Sigmoid colon (tissue), 7 donors: ENCODE measurements at places on chromosomes 7 and 10.

GRCh38 chr10:9140373-9140772 is 1085.9 kb downstream of the GATA3 start:
- no peak overlapping the region for H3K27ac ChIP-seq
- DNase-seq: no peak
- H3K36me3 ChIP-seq: no peaks in the 10 kb centered on the region
- no peaks in the 10 kb centered on the region for H3K27me3 ChIP-seq
- no peak overlapping the region for H3K4me3 ChIP-seq

DNA sequence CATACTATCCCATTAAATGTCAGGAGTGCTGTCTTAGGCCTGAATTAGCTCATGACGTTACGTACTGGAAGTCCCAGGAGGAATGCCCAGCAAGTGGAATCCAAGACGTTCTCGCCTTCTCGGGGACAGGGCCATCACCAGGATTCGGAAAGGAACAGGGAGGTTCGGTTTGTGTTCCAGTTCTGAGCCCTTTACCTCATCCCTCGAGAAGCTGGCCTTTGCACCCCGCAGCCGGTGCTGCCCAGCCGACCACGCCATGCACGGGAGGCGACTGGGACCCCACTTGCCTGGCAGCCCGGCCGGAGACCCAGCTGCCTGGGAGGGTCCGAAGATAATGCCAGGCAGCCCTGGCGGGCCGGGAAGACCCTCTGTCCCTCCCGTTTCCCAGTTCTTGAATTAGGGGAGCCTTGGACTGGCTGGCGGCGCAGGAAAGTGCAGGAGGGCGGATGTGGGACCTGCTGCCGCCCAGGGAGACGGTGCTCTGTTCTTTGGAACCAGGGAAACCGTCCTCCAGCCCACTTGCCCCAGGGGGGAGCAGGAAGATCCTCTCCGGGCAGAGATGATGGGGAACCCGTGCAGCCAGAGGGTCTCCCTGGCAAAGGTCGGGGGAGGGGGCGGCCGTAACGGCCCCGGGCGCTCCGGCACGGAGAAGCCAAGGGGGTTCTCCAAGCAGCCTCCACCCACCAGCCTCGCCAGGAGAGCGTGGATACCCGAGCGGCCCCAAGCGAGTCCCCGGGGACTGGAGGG is 671 bp upstream of the CHST3 start:
- H3K27me3 ChIP-seq: no peaks in the 10 kb centered on the region
- H3K27ac ChIP-seq: peak overlapping the region; percentile 93
- H3K4me1 ChIP-seq: peaks cover 43% of the 10 kb centered on the region
- peak; percentile 90 for DNase-seq

- no peaks in the 10 kb centered on the region for H3K4me1 ChIP-seq
- no peaks in the 10 kb centered on the region for H3K36me3 ChIP-seq
- no peak overlapping the region for H3K4me3 ChIP-seq
- H3K27ac ChIP-seq: no peak overlapping the region
- DNase-seq: no peak
- H3K27me3 ChIP-seq: no peaks in the 10 kb centered on the region
Measured at GRCh38 chr7:22016507-22016906, 70.8 kb upstream of the CDCA7L start.

GRCh38 chr7:48245751-48246472 is 74.7 kb downstream of the ABCA13 start:
- H3K4me3 ChIP-seq: no peak overlapping the region
- DNase-seq: no peak
- H3K4me1 ChIP-seq: no peaks in the 10 kb centered on the region
- no peaks in the 10 kb centered on the region for H3K36me3 ChIP-seq

- peaks cover 22% of the 10 kb centered on the region for H3K4me1 ChIP-seq
- no peak overlapping the region for H3K4me3 ChIP-seq
- no peak for DNase-seq
- H3K27ac ChIP-seq: peak overlapping the region; percentile 36
- H3K27me3 ChIP-seq: no peaks in the 10 kb centered on the region
- H3K36me3 ChIP-seq: no peaks in the 10 kb centered on the region
Measured at GRCh38 chr10:94076325-94076841, 82.7 kb downstream of the PLCE1 start.

- no peak overlapping the region for H3K27ac ChIP-seq
- H3K36me3 ChIP-seq: no peaks in the 10 kb centered on the region
- no peak for DNase-seq
- no peaks in the 10 kb centered on the region for H3K27me3 ChIP-seq
Measured at GRCh38 chr10:36942616-36943015, 182.8 kb upstream of the ANKRD30A start.

- no peaks in the 10 kb centered on the region for H3K36me3 ChIP-seq
- DNase-seq: no peak
- peaks cover 3% of the 10 kb centered on the region for H3K4me1 ChIP-seq
- H3K27me3 ChIP-seq: no peaks in the 10 kb centered on the region
- no peak overlapping the region for H3K27ac ChIP-seq
Measured at GRCh38 chr7:143906895-143907294, 4.9 kb upstream of the TCAF1 start.

DNA sequence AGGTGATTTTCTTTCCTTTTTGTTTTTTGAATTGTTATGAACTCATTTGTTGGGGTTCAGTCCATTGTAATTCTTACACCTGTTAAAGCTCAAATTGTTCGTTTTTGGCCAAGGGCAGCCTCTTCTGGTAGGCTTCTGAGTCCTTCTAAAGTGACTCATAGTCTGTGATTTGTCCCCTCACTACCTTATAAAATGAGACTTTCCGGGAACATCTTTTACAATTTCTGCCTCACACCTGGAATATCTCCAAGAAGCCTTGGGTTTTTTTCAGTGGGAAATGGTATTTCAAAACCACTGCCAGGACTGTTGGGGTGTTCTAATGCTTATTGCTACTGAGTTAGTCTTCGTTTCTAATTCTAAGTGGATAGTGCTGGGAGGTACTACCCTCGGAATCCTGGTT is 56.7 kb downstream of the BMPR1A start:
- no peak for DNase-seq
- peaks cover 52% of the 10 kb centered on the region for H3K4me1 ChIP-seq
- H3K27ac ChIP-seq: peak overlapping the region; percentile 60
- H3K36me3 ChIP-seq: no peaks in the 10 kb centered on the region
- H3K4me3 ChIP-seq: no peak overlapping the region
- H3K27me3 ChIP-seq: no peaks in the 10 kb centered on the region

DNA sequence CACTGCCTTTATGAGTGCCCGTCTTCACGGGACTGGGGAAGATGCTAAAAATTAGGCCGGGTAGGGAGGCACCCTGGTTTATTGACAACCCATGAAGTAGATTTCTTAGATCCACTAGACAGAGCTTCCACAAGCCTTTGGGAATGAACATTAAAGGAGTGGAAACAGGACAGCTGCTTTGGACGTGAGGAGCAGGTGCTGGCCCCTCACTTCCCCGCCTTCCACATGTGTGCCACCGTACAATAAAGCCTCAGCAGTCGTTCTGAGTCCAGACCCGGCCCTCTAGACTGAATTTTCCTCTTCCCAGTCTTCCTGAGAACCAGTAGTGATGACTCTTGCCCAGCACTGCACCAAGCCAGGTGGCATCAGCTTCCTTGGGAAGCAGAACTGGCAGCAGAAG is 282.4 kb downstream of the CELF2 start:
- peaks cover 80% of the 10 kb centered on the region for H3K36me3 ChIP-seq
- H3K4me3 ChIP-seq: no peak overlapping the region
- H3K27me3 ChIP-seq: no peaks in the 10 kb centered on the region
- H3K27ac ChIP-seq: no peak overlapping the region
- no peak for DNase-seq
- H3K4me1 ChIP-seq: no peaks in the 10 kb centered on the region

GRCh38 chr7:142811154-142811737 is 40.5 kb downstream of the PRSS2 start:
- H3K4me3 ChIP-seq: no peak overlapping the region
- peaks cover 3% of the 10 kb centered on the region for H3K27me3 ChIP-seq
- DNase-seq: no peak
- no peak overlapping the region for H3K27ac ChIP-seq
- H3K4me1 ChIP-seq: no peaks in the 10 kb centered on the region

GRCh38 chr7:68258609-68259008 is 1262.0 kb downstream of the TYW1 start:
- no peaks in the 10 kb centered on the region for H3K36me3 ChIP-seq
- DNase-seq: no peak
- H3K27ac ChIP-seq: no peak overlapping the region
- H3K4me3 ChIP-seq: no peak overlapping the region
- no peaks in the 10 kb centered on the region for H3K27me3 ChIP-seq

GRCh38 chr7:2063563-2064260 is 169.0 kb downstream of the MAD1L1 start:
- H3K27ac ChIP-seq: no peak overlapping the region
- H3K27me3 ChIP-seq: no peaks in the 10 kb centered on the region
- H3K4me3 ChIP-seq: no peak overlapping the region
- H3K4me1 ChIP-seq: no peaks in the 10 kb centered on the region
- no peaks in the 10 kb centered on the region for H3K36me3 ChIP-seq

DNA sequence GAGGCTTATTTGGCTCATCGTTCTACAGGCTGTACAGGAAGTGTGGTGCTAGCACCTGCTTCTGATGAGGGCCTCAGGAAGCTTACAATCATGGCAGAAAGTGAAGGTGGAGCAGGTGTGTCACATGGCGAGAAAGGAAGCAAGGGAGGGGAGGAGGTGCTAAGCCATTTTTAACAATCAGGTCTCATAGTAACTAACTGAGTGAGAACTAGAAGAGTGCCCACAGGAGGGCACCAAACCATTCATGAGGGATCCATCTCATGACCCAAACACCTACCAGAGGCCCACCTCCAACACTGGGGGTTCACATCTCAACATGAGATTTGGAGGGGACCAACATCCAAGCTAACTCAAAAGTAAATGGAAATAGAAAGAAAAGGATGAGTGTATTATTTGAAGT is 78.1 kb downstream of the CXCL12 start:
- H3K27ac ChIP-seq: no peak overlapping the region
- H3K27me3 ChIP-seq: no peaks in the 10 kb centered on the region
- no peaks in the 10 kb centered on the region for H3K36me3 ChIP-seq
- DNase-seq: no peak

DNA sequence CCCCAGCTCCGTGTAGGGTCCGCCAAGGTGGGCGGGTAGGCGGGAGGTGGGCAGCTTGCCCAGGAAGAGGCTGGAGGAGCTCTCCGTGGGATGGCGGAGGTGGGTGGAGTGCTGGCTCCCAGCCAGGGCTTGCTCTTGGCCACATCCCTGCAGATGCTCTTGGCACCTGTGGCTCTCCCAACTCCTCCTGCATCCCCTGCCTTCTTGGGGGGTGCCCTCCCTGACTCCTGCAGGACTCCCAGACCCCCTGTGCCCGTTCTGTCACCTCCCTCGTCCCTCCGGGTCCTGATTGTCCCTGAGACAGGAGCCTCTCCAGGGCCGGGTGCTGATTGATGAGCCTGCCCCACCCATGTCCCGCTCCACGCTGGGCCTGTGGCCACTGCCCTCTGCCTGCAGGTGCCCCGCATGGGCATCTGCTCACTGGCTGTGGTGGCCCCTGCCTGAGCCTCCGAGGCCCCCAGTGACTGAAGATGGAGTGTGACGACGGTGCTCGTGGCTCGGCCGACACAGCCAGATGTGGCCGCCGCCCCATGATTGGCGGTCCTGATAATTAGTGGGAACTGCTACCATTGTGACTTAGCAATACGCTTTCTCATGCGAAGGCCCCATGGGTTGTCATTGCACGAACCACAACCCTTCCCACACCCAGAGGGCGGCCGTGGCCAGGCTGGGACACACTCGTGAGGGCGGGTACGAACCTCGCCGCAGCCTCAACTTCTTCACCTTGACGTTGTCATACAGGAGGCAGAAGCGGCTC is 23.6 kb downstream of the CFAP46 start:
- H3K27ac ChIP-seq: no peak overlapping the region
- H3K4me1 ChIP-seq: no peaks in the 10 kb centered on the region
- H3K27me3 ChIP-seq: no peaks in the 10 kb centered on the region
- H3K4me3 ChIP-seq: no peak overlapping the region

- no peaks in the 10 kb centered on the region for H3K4me1 ChIP-seq
- H3K27ac ChIP-seq: no peak overlapping the region
- no peaks in the 10 kb centered on the region for H3K36me3 ChIP-seq
- no peak for DNase-seq
Measured at GRCh38 chr10:92972886-92973285, 87.7 kb upstream of the CYP26C1 start.

DNA sequence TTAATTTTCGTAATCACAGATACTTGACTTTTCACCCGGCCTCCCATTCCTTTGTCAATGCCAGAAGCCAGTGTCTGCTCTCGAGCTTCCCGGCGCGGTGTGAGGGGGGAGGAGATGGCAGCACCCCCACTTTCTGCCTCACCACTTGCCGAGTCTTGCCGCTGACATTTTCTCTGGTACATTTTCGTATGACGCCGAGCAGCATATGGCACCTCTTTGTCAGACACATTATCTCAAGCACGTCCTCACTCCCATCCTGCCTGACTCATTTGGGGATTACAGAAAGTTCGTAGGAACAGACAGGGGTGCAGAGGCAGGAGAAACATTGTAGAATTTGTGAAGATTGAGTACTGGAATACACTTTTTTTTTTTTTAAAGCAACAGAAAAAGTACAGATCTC is 60.8 kb upstream of the SORCS3 start:
- no peak overlapping the region for H3K4me3 ChIP-seq
- no peaks in the 10 kb centered on the region for H3K36me3 ChIP-seq
- H3K27me3 ChIP-seq: no peaks in the 10 kb centered on the region

GRCh38 chr10:38007991-38008390 is 2.5 kb upstream of the ZNF33A start:
- no peak overlapping the region for H3K27ac ChIP-seq
- H3K4me1 ChIP-seq: peaks cover 8% of the 10 kb centered on the region
- no peak for DNase-seq
- H3K27me3 ChIP-seq: no peaks in the 10 kb centered on the region

DNA sequence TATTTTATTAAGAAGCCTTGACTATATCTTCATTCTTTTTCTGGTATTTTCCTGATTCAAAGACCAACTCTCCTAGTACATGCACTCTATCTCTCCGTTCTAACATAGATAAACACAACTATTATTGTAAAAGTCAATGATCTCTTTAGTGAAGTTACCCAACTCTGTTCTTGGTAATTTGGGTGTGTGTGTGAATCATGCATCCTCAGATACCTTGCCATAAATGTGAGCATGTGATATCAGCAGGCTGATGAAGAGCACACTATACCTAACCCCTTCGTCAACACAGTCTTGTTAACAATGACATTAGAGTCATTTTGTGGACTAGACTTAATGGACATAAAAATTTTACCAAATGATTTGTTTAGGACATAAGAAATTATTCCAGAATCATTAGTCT is 1122.1 kb downstream of the XPNPEP1 start:
- no peak overlapping the region for H3K27ac ChIP-seq
- H3K4me1 ChIP-seq: no peaks in the 10 kb centered on the region
- DNase-seq: no peak
- H3K36me3 ChIP-seq: no peaks in the 10 kb centered on the region
